ENCODE measurements at places on chromosomes 16 and 17.

GRCh38 chr17:74330446-74330845 lies 4.4 kb downstream of the KIF19 start:
- no peak for DNase-seq

- DNase-seq, result no peak
Measured at GRCh38 chr17:44604768-44605485, 47.6 kb downstream of the FZD2 start.

GRCh38 chr16:4495766-4496165 lies 19.6 kb downstream of the HMOX2 start:
- no peak for DNase-seq

- no peak for DNase-seq
Measured at GRCh38 chr17:59465949-59466307, 99.5 kb upstream of the DHX40 start.

DNA sequence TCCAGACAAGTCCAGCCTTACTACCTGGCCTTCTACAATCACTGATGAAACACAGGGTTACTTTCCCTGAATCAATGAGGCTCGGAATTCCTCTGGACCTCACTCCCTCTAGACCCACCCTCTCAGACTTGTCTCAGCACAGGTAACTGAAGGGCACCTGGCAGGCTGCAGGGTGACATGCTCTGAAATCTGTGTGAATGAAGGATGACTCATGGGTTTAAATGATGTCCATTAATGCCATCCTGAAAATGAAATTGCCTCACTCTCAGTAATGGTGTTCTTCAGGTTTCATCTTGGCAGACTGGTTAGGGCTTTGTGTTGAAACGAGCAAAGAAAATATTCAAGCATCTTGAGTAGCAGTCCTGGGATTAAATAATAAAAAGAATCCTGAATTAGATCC lies 134.4 kb downstream of the MAF start:
- DNase-seq, result no peak

DNA sequence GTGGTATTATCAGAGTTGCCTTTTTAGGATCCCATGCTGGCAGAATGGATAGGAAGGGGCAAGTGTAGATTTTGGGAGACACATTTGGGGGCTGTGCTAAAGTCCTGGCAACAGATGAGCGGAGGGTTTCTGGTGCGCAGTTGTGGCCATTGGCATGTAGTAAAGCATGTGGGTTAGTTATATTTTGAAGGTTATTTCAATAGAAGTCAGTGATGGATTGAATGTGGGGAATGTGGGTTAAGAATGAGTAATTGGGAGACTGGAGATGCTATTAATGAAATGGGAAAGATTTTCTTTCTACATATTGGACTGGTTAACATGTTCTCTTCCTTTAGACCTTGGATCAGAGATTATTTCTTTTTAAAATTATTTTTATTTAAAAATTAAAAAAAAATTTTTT lies 10.0 kb downstream of the DUS2 start:
- DNase-seq, result no peak

- DNase-seq, result no peak
Measured at GRCh38 chr16:24610416-24610755, 71.0 kb downstream of the RBBP6 start.

GRCh38 chr17:56983366-56983765 lies 5.4 kb downstream of the SCPEP1 start:
- DNase-seq, result no peak

- no peak for DNase-seq
Measured at GRCh38 chr17:80270836-80271235, 10.2 kb downstream of the RNF213 start.

GRCh38 chr17:63842540-63843386 lies at the start of gene SMARCD2:
TSS of gene SMARCD2 (minus strand) at chr17:63842685. CDS start at chr17:63842674, 11 bp downstream.
- DNase-seq, result peak; percentile 97

- no peak for DNase-seq
Measured at GRCh38 chr16:86568677-86569623, 2.3 kb downstream of the FOXC2 start.

- DNase-seq, result no peak
Measured at GRCh38 chr17:80991645-80992076, at the start of gene CHMP6. TSS of gene CHMP6 (plus strand) at chr17:80991841. CDS start at chr17:80991919, 78 bp downstream.

GRCh38 chr17:29383686-29384085 lies 6.5 kb upstream of the TAOK1 start:
- no peak for DNase-seq
